SK-MEL-5 (cell line): ENCODE measurements at places on chromosomes 6 and 20.

DNA sequence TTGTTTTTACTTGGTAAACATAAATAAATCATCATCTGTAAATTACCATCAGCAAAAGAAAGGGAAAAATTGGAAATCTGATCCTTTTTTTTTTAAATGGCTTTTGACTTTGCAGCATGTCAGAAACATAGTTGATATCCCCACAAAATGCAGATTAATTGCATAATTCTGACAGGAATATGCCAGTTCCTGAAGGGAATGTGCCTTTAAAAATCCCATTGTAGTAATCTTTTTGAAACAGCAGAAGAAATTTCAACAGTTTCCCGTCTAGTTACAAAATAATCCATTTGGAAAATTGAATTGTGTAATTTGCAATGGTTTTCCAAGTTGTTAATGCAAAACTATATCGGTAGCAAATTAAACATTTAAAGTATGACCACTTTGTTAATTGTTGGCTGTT lies 95.2 kb downstream of the DOK5 start:
- no peak for DNase-seq

DNA sequence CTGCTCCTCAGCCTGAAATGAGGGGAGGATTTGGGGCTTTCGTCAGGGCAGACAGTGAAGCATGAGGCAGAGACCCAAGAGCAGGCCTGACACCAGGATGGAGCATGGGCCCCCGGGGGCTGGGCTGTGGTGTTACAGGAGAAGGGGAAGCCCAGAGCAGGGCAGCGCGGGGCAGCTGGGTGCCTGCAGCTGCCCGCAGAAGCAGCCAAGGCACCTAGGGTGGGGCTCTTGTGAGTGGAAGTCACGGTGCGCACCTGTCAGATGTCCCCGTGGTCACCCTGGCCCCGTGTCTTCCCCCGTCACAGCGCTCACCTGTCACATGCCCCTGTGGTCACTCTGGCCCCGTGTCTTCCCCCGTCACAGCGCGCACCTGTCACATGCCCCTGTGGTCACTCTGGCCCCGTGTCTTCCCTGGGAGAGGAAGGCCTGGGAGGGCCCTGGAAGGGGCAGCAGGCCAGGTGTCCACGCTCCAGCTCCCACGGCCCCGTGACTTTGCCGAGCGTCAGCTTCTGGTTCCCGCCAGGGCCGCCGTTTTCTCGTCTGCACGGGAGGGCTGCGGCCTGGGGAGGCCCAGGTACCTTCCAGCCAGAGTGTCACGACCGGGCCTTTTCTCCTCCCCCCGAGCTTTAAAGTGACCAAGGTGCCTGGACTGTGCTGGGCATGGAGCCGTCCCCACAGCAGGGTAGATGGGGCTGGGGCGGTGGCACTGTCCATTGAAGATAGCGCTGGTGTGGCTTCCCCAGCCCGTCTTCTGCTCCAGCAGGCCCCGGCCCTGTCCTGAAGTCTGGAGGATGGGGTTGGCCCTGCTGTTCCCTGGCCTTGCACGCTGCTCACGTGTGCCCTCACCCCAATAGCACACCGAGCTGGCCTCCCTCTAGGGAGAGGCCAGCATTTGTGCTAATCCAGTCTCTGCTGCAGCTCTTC lies 9.4 kb downstream of the ARFGAP1 start:
- no peak for DNase-seq

GRCh38 chr20:21714297-21715192 lies 9.1 kb downstream of the PAX1 start:
- DNase-seq, result no peak

DNA sequence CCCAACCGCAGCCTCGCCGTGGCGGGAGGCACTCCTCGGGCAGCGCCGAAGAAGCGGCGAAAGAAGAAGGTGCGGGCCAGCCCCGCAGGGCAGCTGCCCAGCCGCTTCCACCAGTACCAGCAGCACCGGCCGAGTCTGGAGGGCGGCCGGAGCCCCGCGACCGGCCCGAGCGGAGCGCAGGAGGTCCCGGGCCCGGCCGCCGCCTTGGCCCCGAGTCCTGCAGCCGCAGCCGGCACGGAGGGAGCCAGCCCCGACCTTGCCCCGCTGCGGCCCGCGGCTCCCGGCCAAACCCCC lies 525 bp downstream of the PNRC1 start:
- DNase-seq, result no peak

GRCh38 chr20:51036827-51037531 lies 14.1 kb upstream of the KCNG1 start:
- no peak for DNase-seq

GRCh38 chr20:13105864-13106457 lies 97.2 kb downstream of the SPTLC3 start:
- peak; percentile 57 for DNase-seq

DNA sequence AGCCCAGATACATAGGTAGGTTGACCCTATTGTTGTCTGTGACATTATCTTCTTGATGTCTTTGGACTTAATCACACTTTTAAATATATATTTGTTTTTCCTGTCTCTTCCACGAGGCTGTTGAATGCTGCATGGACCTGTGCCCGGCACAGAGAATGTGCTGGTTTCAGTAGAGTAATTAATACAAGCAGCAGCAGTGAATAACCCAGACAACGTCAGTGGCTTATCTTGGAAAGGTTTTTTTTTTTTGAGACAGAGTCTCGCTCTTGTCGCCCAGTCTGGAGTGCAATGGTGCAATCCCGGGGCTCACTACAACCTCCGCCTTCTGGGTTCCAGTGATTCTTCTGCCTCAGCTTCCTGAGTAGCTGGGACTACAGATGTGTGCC lies 108.2 kb downstream of the CDH26 start:
- DNase-seq, result no peak

- DNase-seq, result no peak
These were observed 84.2 kb upstream of the FBXL4 start for GRCh38 chr6:99031957-99032356.

GRCh38 chr20:34179637-34180360 lies 61.4 kb upstream of the ASIP start:
- no peak for DNase-seq

DNA sequence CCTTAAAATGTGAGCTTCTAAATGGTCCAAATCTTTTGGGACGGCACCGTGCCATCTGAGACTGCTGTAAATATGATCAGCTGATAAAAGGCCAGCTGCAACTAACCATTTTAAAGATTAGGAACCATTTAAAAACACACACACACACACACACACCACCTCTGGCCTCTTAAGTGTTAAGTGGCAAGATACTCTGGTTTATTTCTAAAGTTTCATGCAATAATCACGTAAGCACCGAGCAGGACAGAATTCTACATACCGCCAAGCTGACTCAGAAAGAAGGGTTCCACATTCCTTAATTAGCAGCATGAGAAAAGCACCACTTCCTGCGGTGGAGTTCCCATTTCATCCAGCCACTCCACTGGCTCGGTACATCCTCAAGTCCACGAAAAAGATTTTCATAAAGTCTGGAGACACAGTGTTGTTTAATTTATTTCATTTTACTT lies 17.8 kb upstream of the ZNF217 start:
- peak; percentile 65 for DNase-seq

DNA sequence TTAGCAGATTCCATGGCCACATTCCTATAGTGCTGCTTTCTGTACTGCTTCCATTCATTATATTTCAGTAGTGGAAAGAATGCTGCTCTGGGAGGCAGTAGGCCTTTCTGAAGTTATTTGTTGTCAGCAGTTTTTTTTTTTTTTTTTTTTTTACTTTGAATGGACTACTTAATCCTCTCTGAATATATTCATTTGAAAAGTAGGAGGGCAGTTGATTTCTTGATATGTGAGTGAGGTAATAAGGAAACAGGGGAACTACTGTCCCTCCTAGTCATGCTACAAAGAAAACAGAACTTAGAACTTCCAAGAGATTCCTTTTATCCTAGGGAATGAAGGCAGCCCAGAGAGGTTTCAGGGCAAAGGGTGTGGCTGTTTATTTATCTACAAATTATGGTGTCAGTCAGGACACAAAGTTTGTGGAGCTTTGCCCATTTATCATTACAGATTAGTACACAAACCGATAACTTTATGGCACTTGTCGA lies 155.9 kb downstream of the JARID2 start:
- peak; percentile 90 for DNase-seq

DNA sequence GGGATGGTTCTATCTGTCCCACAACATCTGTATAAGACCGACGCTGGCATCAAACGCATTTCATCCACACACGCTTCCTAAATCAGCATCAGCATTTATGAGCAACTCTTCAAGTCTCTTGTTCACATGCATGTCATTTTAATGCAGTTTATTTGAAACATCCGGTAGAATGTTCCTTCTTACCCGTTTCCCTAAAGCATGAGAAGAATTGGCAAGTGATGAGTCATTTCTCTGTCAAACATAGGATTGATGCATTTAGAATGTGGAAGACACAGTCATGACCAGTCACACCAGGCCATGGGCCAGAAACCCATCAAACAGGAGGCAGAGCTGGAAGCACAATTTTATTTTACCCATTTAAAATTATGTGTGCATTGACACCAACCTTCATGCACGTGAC lies 122.8 kb downstream of the UST start:
- DNase-seq, result no peak

- no peak for DNase-seq
These were observed 151.3 kb upstream of the ZFP64 start for GRCh38 chr20:52342913-52343312.

DNA sequence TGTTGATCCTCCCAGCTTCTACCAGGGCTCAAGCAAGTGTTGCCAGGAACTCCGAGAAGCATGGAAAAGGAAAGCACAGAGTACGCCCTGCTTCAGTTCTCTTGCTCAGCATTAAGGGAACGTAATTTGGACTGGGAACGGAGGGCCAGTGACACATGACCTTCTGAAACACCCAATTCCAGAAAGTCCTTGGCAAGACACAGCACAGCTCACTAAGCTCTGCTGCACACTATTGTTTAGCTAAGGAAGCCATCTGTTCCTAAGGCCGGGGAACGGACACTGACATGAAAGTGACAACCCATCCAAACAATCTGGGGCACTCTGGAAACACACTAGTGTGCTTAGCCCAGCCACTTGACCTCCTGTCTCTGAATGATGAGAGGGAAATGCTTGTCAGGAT lies 56.9 kb upstream of the NXT1 start:
- DNase-seq, result no peak

- no peak for DNase-seq
These were observed 42.0 kb upstream of the ASIP start for GRCh38 chr20:34199183-34199582.

DNA sequence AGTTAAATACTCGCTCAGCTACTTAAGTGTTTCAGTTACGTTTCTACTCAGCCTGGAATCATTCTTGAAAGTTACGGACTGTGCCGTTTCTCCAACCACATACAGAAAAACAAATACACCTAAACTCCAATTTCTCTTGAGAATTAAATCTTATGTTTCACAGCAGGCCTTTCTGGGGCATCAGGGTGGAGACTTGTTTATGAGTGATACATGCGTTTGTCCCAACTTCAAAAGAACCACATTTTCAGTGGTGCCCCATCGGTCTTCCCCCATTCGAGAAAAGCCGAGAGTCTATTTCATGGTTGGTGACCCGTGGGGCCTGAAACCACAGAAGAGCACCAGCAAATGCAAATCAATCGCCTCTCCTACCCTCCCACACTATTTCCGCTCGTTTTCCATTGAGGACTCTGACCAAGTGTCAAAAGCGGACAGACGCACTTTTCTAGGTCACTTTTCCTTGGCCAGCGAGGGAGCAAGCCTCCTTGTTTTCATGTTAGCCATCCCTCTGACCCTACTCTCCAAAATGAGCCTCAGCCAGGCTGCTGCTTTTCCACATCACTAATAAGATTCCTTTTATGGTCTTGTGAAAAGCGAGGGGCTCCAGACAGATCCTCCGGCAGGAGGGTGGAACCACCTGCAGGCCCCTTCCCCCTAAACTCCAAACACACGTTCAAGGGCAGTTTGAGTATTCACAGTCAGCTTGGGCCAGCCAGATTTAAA lies 3.1 kb downstream of the JAG1 start:
- peak; percentile 24 for DNase-seq

DNA sequence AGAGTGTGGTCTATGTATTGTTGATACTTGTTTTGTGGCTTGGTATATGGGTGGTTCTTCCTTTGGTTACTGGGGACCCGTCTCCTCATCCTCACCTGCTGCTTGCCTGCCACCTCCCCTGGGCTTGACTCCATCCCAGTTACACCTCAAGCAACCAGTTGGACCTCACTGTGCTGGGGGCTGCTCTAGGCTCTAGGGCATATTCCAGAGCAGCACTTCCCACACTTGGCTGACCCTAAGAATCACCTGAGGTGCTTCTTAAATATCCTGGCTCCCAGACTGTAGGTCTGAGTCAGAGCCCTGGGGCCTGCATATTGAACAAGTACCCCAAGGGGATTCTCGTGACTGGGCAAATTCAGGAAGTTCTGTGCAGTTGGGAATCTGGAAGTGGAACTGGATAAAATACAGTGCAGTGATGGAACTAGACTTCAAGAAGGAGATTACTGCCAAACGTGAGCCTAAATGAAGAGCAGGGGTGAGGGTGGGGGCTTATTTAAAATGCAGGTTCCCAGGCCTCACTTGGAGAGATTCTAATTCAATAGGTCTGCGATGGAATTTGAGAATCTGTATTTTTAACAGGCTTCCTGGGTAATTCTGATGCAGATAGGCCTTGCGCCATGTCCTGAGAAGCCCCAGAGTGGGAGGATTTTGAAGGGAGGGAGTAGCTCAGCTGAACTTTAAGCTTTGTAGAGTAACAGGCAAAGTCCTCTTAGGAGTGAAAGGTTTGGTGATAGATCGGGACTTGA lies 7.6 kb downstream of the SPATS1 start:
- peak; percentile 37 for DNase-seq

DNA sequence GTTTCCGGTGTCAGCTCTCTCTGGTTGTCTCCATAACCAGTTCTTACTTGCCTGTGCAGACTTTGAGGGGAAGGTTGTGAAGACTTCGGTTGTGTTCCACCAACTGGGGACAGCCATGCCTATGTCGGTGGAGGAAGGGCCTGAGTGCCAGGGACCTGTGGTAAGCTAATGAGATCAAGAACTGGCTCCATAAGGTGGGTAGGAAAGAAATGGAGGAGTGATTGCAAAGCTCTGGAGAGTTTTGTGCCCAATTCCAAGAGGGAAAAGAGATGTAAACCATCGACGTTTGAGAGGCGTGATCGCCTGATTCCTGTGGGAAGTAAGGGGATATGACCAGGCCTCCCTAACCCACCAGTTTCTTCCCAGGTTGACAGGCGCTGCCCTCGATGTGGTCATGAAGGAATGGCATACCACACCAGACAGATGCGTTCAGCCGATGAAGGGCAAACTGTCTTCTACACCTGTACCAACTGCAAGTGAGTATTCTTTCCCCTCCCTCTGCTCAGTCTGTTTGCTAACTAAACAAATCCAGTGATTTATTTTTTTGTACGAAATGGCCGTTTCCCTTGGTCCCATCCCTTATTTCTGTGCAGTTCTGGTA lies 893 bp downstream of the POLR1H start:
- DNase-seq, result peak; percentile 22

GRCh38 chr6:141307309-141307998 lies 825.3 kb upstream of the GJE1 start:
- DNase-seq, result no peak
